GM12891 (cell line): ENCODE measurements at places on chromosomes 7 and 10.

DNA sequence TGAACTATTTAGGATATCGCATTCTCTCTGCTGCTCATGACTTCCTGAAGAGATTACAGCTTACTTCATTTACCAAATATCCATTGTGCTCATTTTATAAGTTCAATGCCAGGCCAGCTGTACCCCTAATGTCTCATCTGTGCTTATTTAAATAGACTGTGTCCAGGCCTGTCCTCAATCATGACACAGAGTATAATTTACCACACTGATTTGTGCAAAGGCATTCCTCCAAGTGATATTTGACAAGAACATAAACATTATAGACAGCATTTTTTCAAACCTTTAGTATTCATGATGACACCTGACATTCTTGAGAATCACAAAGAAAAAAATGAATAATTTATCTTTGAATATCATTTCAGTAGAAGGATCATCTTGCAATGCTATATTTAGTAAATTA lies 260.1 kb upstream of the SEMA3D start:
- no peak for DNase-seq

- peak; percentile 54 for DNase-seq
Measured at GRCh38 chr10:111076682-111077478, at the start of gene ADRA2A. ADRA2A (plus strand) TSS chr10:111077029; CDS start chr10:111077997, 968 bp downstream.

DNA sequence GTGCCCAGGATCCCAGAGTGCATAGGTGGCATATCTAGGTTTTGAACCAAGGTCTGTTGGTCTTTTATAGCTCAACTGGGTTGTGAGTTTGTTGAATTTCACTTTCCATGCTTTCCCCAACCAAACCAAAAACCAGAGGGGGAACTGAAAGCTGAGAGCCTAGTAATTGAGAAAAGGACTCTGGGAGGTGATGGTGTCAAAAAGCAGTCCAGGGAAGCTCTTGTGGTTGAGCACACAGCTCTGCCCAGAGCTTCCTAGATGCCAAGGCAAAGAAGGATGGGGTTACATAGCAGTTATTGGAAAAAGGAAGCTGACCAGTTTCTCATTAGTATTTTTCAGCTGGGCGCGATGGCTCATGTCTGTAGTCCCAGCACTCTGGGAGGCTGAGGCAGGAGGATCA lies 9.9 kb downstream of the POR start:
- DNase-seq = no peak

DNA sequence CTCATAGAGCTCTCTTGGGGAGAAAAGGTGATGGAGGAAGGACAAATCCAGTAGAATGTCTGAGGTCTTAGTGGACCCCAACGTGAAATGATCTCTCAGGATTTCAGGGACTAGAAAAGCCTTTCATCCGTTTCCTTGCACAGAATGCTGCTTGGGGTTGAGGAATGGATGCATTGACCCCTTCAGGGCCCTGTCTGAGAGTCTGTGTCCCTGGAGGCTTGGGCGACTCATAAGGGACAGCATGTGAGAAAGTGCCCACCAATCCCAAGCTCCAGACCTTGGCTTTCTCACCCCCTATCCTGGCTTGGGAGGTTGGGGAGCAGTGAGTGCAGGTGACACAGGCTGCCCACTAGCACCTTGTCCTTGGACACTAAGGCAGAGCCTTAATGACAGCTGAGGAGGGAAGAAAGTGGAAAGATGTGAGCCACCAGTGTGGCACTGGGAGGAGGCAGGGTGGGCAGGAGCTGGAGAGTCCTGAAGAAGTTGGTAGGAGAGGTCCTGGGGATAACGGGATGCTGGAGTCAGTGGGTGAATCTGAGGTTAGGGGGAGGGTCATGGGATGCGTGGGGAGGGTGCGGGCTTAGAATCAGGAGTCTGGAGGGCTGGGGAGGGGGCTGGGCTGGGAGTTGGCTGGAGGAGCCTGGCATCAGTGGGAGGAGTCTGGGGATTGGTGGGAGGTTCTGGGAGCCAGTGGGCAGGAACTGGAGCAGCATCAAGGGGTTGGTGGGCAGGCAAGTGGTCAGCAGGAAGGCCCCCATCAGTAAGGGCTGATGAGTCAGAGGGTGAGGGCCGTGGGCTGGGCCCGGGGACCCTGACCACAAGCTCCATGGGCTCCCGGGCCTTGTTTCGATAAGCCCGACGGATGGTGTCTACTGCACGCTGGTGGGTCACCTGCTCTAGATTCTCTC lies 8.6 kb downstream of the LZTS2 start:
- DNase-seq = no peak

- DNase-seq = no peak
Measured at GRCh38 chr7:6496842-6497636, 49.3 kb upstream of the DAGLB start.

GRCh38 chr7:15543256-15543655 lies 18.6 kb downstream of the AGMO start:
- DNase-seq = no peak

GRCh38 chr7:137771273-137771672 lies 75.5 kb downstream of the DGKI start:
- DNase-seq = no peak

DNA sequence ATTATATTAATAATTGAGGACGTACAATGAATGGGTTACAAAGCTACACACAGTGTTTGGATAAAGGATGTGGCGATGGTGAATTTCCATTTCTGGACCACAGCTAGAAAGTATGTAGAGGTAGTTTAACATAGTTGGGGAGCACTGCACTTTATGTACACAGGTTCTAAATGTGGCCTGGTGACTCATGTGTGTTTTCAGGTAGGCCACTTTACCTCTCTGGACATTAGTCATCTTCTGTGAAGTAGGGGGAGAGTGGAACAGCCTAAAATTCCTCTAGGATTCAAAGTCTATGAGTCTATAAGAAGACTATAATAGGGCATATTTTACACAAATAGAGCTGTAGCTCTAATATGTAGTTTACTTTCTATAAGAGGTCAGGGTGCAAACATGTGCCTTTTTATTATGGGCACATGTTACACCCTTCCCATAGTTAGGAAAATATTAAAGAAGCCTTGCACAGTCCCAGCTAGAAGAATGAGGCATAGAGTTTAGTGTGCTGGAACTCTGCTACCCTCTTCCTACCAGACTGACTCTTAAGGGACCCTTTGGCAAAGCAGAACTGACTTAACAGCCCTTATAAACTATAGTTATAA lies 594.9 kb downstream of the LRMDA start:
- DNase-seq = no peak

GRCh38 chr7:108094933-108095710 lies 35.0 kb downstream of the LAMB4 start:
- no peak for DNase-seq

DNA sequence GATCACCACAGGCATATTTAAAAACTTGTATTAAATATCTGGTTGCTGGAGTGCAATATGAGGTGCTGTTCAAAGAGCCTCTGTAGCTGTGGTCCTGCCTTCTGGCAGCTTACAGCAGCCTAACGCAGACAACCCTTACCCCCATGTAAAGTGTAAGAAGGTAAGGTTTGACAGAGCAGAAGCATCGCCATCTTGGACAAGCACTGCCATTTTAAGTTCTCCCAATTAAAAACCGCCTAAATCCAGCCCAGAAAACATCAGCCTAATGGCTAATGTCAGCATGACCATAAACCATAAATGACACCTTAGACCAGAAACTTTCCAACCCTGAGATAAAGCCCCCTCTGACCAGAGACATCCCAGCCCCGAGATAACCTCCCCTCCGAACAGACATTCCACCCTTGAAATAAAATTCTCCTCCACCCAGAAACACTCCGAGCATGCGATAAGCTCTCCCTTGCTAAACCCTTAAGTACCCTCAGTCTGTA lies 5.3 kb upstream of the OIT3 start:
- no peak for DNase-seq

- DNase-seq = peak; percentile 35
Measured at GRCh38 chr10:32055478-32056135, 618 bp downstream of the KIF5B start.

- DNase-seq = no peak
Measured at GRCh38 chr7:141949451-141949850, 2.7 kb upstream of the CLEC5A start.

- no peak for DNase-seq
Measured at GRCh38 chr7:99019523-99020412, 124.1 kb downstream of the SMURF1 start.

GRCh38 chr10:77580482-77580881 lies 57.1 kb downstream of the KCNMA1 start:
- DNase-seq = no peak

GRCh38 chr7:67462781-67463191 lies 466.2 kb downstream of the TYW1 start:
- no peak for DNase-seq

- DNase-seq = no peak
Measured at GRCh38 chr10:75234683-75235374, 928 bp downstream of the COMTD1 start.

DNA sequence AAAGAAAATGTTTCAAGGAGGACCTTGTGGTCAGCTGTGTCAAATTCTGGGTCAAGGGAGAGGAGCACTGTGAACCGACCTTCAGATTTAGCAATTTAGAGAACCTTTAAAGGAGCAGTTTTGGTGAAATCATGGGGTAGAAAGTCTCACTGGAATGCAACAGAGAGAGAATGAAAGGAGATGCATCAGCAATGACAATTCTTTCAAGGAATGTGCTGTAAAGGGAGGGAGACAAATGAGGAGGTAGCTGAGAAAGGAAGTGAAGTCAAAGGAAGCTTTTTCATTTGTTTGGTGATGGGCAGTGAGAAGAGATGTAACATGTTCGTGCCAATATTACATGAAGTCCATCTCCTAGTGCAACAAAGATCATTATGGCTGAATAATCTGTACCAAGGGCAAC lies 166.0 kb downstream of the TSPAN12 start:
- no peak for DNase-seq

- DNase-seq = no peak
Measured at GRCh38 chr7:70190281-70190680, 592.0 kb downstream of the AUTS2 start.

GRCh38 chr7:118252087-118252486 lies 27.6 kb downstream of the ANKRD7 start:
- DNase-seq = no peak

- no peak for DNase-seq
Measured at GRCh38 chr10:77770868-77771175, 133.2 kb upstream of the KCNMA1 start.

DNA sequence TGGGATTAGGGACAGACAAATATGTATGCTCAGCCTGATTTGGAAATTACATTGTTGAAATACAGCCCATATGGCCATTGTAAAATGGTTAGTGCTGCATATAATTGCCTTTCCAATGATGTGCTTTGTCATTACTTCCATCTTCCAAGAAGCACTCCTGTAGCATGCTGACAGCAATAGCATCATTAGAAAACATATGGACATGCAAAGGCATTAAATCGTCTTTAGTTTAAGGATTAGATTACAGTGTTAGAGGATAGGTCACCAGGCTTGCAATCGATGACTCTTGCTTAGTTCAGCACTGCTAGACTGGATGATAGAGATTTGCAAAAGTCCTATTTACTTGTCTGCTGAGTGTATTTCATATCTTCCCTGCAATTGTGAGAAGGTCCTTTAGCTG lies 17.4 kb downstream of the AUTS2 start:
- DNase-seq = no peak

DNA sequence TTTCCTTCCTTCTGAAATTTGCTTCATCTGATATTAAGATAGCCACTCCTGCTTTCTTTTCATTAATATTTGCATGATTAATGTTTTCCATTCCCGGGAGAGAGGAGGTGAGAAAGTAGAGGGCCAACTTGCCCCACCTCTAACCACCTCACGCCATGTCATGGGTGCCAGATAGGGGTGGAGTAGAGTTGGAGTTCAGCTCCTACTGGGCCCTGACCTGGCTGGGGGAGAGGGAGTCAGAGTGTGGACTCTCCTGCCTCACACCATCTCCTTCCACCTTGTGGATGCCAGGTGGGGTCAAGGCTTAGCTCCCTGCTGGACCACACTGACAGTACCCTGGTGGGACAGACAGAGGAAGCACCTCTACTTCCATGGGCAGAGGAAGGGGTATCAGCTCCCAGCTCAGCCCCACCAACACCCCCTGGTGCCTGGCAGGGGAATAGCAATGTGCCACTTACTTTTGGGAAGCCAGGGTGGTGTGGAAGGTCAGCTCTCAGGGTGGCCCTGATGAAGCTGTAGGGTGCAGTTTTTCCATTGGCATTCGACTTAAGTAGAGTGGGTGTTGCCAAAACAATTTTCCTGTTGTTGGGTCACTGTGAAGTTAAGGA lies 28.0 kb downstream of the CHST12 start:
- no peak for DNase-seq

GRCh38 chr7:17144322-17144721 lies 154.1 kb upstream of the AHR start:
- no peak for DNase-seq

DNA sequence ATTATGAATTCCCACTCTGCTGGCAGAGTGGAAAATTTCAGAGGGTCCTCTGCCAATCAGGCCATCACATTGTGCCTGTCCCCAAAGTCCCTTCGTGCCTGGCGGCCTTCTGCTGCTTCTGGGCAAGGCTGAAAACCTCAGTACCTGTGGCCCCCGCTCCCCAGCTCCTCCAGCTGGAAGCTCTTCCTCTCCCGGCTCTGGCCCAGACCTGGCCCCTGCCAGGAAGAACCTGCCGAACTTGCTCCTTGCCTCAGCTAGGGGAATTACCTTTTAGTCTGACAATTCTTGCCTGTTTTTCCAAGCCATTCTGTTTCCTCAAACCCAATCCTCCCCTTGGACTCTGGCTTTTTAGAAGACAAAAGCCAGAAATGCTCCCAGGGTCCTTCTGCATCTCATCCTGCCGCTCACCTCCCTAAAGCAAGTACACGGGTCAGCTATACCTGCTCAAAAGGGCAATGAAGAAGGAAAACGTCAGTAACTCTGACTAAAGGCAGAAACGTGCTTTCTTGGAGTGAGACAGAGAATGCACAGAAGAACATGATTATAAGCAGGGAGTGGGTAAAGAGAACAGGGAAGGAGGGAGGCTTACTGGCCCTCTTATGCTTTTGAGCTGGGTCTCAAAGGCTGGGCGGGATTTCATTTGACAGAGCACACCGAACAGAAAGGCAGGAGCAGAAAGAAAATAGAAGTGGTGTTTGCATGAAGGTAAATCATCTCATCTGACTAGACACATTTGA lies 28.1 kb upstream of the TRIL start:
- DNase-seq = no peak

- no peak for DNase-seq
Measured at GRCh38 chr10:71575934-71576801, 143.4 kb downstream of the C10orf105 start.

DNA sequence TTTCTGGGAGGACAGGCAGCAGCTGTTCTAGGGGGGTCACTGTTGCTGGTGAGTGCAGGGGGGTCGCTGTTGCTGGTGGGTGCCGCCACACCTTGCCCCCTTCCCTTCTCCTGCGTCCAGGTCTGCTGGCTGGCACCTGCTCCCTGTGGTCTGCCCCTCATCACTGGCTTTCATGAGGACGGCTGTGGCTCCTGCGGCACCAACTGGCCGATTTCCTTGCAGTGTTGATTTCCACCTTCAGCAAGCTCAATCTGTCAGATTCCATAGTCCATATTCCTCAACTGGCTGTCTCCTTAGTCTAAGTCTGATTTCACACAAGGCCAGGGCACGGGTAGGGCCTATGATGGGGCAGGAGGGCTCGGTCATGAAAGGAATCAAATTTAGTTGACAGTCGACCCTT lies 23.4 kb upstream of the GRB10 start:
- no peak for DNase-seq

GRCh38 chr7:130008941-130009847 lies 42.0 kb downstream of the ZC3HC1 start:
- no peak for DNase-seq
